ENCODE measurements at places on chromosomes 3 and 15. TPM values are rescaled to one million over a fixed set of nuclear protein-coding genes. Genes with fewer than 3 reads are reported as not detected.

FANCD2OS gene
- total RNA-seq: not detected

ITPKA gene
- total RNA-seq: 17.3 TPM

C3orf52 gene
- total RNA-seq: 9.4 TPM

SSUH2 gene
- 0.10 TPM for total RNA-seq

MRAS gene
- total RNA-seq: 32.7 TPM
